Osteoblast (primary cell): ENCODE measurements at places on chromosomes 3 and 15. TPM values are rescaled to one million over a fixed set of nuclear protein-coding genes. Genes with fewer than 3 reads are reported as not detected.

IL5RA gene
- total RNA-seq: not detected in 2 replicates

FES gene
- 19.2 and 20.3 TPM in 2 replicates for total RNA-seq

SHQ1 gene
- 19.2 TPM in 2 replicates for total RNA-seq

C3orf20 gene
- under 0.01 and 0.29 TPM in 2 replicates for total RNA-seq

SLC2A2 gene
- total RNA-seq: not detected in 2 replicates

COL6A6 gene
- under 0.01 TPM in 2 replicates for total RNA-seq

AMOTL2 gene
- 205 and 300 TPM in 2 replicates for total RNA-seq

SLC9A9 gene
- total RNA-seq: 6.5 and 8.3 TPM in 2 replicates

HEG1 gene
- total RNA-seq: 114 and 117 TPM in 2 replicates

LSAMP gene
- 3.3 and 6.8 TPM in 2 replicates for total RNA-seq

APBA2 gene
- 6.2 and 8.8 TPM in 2 replicates for total RNA-seq

FBXW12 gene
- total RNA-seq: not detected in 2 replicates

CACNA2D2 gene
- not detected in 2 replicates for total RNA-seq

SST gene
- total RNA-seq: not detected in 2 replicates

THSD4 gene
- 15.6 TPM in 2 replicates for total RNA-seq

FLNB gene
- total RNA-seq: 259 and 274 TPM in 2 replicates

MEIS2 gene
- total RNA-seq: 14.7 and 17.7 TPM in 2 replicates

TYRO3 gene
- total RNA-seq: 6.2 and 6.8 TPM in 2 replicates

ZNF80 gene
- not detected in 2 replicates for total RNA-seq

SLC51A gene
- not detected in 2 replicates for total RNA-seq

C3orf33 gene
- 2.5 and 4.7 TPM in 2 replicates for total RNA-seq

IQCF5 gene
- not detected in 2 replicates for total RNA-seq
